ENCODE measurements at places on chromosomes 13 and 19. TPM values are rescaled to one million over a fixed set of nuclear protein-coding genes. Genes with fewer than 3 reads are reported as not detected.

Gene GET3
- 190 TPM for total RNA-seq

Gene DCT
- 0.12 TPM for total RNA-seq

Gene ZSCAN22
- 2.3 TPM for total RNA-seq

Gene ZNF225
- total RNA-seq, result 6.7 TPM

Gene TMEM59L
- total RNA-seq, result 0.98 TPM

Gene CAPN12
- 0.08 TPM for total RNA-seq

Gene IQCN
- 0.23 TPM for total RNA-seq

Gene SPRY2
- total RNA-seq, result 19.1 TPM

Gene KMT2B
- 3.3 TPM for total RNA-seq

Gene PRTN3
- not detected for total RNA-seq

Gene RFC3
- 1.1 TPM for total RNA-seq

Gene TRPM4
- 10.6 TPM for total RNA-seq

Gene ZNF154
- total RNA-seq, result 4.4 TPM

Gene TEX26
- total RNA-seq, result not detected

Gene PPP1R37
- 19.8 TPM for total RNA-seq

Gene PCID2
- 40.7 TPM for total RNA-seq

Gene ZNF613
- 8.1 TPM for total RNA-seq

Gene SSC5D
- total RNA-seq, result 5.7 TPM

Gene PROZ
- not detected for total RNA-seq

Gene KLK13
- total RNA-seq, result not detected

Gene ZNF606
- 12.3 TPM for total RNA-seq

Gene VSTM2B
- total RNA-seq, result not detected

Gene CLDN10
- total RNA-seq, result not detected

Gene LMTK3
- total RNA-seq, result 0.08 TPM

Gene HAUS8
- 1.6 TPM for total RNA-seq

Gene KCNC3
- total RNA-seq, result not detected

Gene DAND5
- not detected for total RNA-seq

Gene NPAS1
- total RNA-seq, result 0.12 TPM

Gene LRRC63
- total RNA-seq, result under 0.01 TPM

Gene ATP4A
- total RNA-seq, result not detected

Gene STAP2
- 2.8 TPM for total RNA-seq

Gene NKPD1
- total RNA-seq, result 0.08 TPM

Gene PTPRH
- 2.5 TPM for total RNA-seq

Gene ZNF625
- total RNA-seq, result 6.1 TPM

Gene NALCN
- total RNA-seq, result 7.1 TPM

Gene ERICH4
- total RNA-seq, result not detected

Gene DLL3
- not detected for total RNA-seq

Gene ZNF761
- 9.0 TPM for total RNA-seq

Gene RYR1
- total RNA-seq, result under 0.01 TPM

Gene ZNF677
- 6.0 TPM for total RNA-seq

Gene TEKTIP1
- total RNA-seq, result not detected

Gene ACER1
- total RNA-seq, result not detected

Gene RASGRP4
- not detected for total RNA-seq

Gene CCDC61
- 6.0 TPM for total RNA-seq

Gene RNF17
- total RNA-seq, result 0.30 TPM

Gene CLEC11A
- 17.4 TPM for total RNA-seq

Gene ZNF708
- total RNA-seq, result 5.3 TPM

Gene SYT3
- not detected for total RNA-seq

Gene ZNF471
- total RNA-seq, result 2.9 TPM

Gene IRS2
- 2.1 TPM for total RNA-seq

Gene LAIR1
- total RNA-seq, result not detected

Gene S1PR4
- total RNA-seq, result not detected

Gene MCEMP1
- total RNA-seq, result not detected

Gene FGF22
- not detected for total RNA-seq

Gene GARIN5A
- total RNA-seq, result 0.53 TPM

Gene PNMA8C
- total RNA-seq, result 0.15 TPM
